ENCODE measurements at places on chromosomes 7 and 10.

DNA sequence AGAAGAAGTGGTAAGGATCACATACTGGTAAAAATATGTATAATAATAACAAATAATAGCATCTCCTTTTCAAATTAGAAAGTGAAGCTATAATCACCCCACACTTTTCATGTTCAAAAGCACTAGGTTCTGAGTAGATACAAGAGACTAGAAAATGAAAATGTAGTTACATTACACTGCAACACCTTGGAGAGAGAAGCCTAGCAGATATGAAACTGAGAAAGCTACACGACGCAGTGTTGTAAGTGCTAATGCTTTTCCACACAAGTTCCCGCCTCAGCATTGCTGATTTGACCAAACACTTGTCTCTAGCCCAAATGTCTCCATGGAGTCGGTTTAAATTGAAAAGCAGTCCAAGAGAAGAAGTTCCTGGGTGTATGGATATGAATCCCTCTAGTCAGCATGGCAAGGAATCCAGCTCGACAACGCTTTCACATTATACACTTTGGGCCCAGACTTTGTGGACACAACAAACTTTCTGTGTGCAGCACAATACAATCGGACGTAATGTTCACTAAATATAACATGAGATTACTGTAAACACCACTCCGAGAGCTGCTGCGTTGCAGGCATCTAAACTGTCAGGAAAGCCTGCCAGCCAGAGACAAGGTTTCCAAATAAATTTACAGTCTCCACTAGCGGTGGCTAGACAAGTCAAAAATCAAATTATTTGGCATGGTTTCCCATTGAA, 1.7 kb downstream of the PDE1C start:
- no peak for DNase-seq

DNA sequence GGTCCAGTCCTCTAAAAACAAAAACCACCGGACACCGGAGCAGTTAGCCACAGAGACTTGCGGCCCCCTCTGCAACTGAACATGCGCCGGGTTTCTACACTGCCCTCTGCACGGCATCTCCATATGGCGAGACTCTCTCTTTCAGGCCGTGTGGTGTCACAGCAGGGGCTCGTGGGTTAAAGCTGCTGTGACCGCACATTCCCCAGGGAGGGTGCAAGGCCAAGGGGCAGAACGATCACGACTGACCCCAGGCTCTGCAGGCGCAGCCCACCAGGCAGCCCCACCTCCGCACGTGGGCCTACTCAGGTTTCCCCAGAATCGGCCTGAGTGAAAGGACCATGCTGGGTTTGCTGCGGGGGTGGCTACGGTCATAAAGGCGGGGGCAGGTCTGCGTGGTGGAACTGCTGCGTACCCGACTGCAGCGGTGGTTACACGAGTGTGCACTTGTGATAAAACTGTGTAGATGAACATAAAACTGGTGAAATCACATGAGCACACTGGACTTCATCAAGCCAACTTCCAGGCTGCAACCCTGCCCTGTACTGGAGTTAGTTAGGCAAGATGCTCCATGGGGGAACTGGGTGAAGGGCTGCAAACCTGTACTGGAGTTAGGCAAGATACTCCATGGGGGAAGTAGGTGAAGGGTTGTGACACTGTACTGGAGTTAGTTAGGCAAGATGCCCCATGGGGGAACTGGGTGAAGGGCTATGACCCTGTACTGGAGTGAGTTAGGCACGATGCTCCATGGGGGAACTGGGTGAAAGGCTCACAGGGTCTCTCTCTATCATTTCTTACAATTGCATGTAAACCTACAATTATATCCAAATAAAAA, 81.4 kb upstream of the PPP2R2D start:
- DNase-seq = no peak

DNA sequence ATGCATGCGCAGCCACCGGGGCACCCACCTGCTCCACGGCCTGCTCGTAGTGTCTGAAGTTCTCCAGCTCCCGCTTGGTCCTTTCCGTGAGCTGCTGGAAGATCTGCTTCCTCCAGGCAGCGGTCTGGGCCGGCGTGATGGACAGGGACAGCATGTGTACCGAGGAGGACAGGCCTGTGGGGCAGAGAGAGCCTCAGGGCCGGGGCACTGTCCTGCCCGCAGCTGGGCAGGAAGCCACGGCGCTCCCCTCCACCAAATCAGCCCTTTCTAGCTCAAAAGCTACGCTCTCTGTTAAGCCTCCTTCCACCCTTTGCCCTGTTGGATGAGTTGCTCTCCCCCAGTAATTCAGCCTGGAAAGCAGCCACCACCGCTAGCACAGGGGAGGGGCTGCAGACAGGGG, 19.2 kb downstream of the TECPR1 start:
- DNase-seq = no peak

DNA sequence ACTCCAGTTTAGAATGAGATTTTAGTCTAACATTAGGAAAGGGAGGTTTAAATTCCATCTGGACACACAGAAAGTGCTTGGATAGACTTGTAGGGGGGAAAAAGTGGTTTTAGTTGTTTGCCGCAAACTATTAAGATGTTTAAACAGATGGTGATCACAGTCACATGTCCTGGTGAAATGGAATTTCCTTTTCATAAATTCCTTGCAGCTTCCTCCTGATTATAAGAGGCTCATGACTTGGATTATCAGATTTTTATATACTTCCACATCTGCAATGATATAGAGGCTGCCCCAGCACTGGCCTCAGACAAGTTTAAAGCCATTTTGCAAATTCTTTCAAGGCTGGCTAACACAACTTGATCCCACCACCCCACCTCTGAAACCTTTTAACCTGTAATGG, 106.4 kb upstream of the ARMC3 start:
- DNase-seq = no peak

DNA sequence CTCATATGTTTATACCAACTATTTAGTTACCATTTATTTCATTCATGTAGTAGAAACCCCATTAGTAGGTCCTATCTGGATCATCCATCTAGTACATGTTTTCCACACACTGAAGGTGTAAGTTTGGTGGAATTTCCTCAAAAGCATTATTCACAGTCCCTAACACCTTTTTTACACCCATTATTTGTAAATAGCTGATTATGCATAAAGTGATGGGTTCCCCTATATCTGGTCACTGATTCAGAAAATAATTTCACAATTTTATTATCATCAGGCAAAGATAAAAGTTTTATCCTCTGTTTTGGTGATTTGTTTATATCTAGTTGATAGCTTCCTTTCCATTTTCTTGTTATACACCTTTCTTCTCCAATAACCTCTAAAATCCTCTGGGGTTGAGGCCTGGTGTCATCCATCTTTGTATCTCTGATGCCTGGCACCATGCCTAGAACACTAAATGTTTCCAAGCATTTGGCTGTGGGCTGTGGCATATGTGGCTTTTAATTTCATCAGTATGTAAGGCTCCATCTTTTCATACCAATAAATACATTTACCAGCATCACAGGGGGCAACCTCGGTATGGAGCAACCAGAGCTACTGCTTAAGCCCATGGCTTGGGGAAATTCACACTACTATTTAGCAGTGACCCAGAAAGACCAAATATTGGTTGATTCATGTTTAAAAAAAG, 1089.5 kb upstream of the LRRN3 start:
- DNase-seq = no peak

GRCh38 chr7:69880840-69881239, 282.6 kb downstream of the AUTS2 start:
- no peak for DNase-seq

GRCh38 chr7:64504581-64505120, 58.2 kb downstream of the ZNF680 start:
- no peak for DNase-seq

DNA sequence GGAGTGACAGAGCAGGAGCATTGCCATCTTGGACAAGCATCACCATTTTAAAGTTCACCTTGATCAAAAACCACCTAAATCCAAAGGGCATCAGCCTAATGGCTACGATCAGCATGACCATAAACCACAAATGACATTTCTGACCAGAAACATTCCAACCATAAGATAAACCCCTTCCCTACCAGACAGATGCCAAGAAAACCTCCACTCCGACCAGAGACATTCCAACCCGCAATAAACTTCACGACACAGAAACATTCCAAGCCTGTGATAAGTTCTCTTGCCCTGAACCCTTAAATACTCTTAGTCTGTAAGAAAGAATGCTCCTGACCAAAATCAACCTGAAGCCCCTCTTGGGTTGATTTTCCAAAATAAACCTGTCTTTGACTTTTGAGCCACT, 606.9 kb downstream of the POM121L12 start:
- no peak for DNase-seq

DNA sequence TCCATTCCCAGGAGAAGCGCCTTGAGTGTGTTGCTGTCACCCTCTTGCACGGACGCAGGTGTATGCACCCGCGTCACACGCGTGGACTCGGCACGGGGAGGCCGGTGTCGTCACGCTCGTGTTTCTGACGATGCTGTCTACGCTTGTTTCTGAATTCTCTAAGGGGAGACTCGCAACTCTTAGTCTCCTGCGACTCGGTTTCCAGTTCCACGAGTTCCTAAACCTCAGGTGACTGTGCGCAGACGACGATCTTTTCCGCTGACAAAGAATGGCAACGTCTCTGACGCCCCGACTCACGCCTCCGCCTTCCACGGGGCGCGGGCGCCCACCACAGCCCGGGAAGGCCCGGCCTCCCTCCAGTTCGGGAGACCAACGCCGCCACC, 579 bp downstream of the IDI1 start:
- DNase-seq = peak; percentile 49

DNA sequence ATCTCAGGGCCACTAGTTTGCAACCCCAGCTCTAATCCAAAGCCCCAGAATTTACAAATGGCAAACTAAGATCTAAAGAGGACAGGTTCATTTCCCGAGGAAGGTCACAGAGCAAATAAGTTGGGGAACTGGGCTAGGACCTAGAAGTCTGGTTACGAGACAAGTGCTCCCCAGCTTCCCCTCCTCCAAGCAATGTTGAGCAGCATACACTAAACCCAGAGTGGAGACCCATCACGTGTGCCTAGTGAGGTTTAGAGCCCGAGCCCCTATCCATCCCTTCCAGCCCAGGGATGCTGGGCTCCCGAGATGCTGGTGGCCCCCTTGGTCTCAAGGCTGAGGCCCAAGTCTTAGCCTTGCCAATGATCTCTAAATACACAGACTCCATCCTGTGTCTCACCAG, 209.5 kb upstream of the ZMIZ1 start:
- DNase-seq = no peak

DNA sequence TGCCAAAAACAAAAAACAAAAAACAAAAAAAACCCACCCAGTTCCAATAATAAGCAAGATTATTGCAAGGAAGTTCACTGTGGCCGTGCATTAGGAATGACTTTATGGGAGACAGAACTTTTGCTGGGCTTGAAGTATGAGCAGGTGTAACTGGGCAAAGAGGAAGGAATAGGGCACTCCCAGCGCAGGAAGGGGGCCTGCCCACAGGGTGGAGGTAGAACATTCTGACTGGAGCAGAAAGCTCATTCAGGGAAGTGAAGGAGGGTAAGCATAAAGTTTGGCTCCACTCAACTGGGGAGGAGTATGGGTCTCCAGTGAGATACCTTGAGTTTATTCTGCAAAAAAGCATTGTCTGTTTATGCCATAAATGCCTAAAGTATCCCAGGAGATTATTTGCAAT, 42.1 kb upstream of the WIPF3 start:
- DNase-seq = no peak

- no peak for DNase-seq
Measured at GRCh38 chr10:128932071-128932820, 534.8 kb upstream of the MGMT start.

GRCh38 chr7:101832205-101832631, 14.8 kb downstream of the CUX1 start:
- no peak for DNase-seq

DNA sequence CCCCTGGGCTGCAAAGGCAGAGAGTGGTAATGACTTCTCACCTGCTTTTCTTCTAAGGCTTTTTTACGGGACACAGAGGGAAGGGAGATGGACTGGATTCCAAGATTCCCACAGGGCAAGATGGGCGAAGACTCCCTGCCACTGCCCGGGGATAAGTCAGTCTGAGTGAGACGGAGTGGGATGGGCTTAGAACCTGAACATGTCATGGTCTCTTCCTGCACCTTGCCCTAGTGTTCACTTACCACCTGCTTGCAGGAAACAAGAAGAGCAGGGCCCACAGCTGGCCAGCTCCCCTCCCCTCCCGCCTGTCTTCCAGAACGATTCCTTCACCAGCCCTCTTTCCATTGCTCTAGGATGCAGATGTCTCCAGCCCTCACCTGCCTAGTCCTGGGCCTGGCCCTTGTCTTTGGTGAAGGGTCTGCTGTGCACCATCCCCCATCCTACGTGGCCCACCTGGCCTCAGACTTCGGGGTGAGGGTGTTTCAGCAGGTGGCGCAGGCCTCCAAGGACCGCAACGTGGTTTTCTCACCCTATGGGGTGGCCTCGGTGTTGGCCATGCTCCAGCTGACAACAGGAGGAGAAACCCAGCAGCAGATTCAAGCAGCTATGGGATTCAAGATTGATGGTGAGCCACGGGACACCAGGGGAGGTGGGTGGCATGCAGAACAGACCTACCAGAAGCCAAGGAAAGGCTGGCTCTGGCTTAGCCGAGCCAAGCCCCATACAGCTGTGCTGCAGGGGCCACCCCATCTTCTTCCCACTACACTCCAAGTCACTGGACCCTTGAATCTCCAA, 1.3 kb downstream of the SERPINE1 start:
- DNase-seq = no peak

DNA sequence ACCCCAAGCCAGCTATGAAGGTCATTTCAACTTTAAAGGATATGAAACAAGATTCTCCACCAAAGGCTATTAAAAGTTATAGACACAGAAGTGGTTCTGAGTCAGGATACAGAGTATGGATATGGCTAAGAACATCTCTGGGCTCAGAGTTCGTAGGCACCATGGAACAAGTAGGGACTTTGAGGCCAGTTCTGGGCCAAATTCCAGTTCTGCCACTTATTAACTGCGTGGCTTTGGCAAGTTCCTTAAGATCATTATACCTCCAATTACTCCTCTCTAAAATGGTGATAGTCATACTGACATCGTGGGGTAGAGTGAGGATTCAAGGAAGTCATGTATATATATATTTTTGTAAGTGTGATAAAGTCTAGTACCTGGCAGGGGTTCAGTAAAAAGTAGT, 105.8 kb upstream of the NFE2L3 start:
- DNase-seq = no peak

- peak; percentile 74 for DNase-seq
Measured at GRCh38 chr10:3961082-3961481, 176.1 kb upstream of the KLF6 start.

DNA sequence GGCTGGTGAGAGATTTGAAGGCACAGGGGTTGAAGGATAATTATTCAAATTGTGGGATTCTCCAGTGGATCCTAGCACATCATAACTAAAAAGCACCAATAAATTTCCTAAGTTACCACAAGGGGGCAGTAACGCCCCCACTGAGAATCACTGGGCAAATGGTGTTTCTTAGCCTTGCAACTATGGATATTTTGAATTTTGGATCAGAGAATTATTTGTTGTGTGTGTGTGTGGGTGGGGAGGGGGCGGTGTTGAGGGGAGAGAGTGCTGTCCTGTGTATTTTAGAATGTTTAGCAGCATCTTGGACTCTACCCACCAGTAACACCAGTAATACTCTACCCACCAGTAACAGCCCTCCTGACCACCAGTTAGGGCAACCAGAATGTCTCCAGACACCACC, 63.3 kb upstream of the PRKG1 start:
- DNase-seq = no peak

- DNase-seq = no peak
Measured at GRCh38 chr10:27607591-27607990, 103.5 kb downstream of the RAB18 start.

- no peak for DNase-seq
Measured at GRCh38 chr10:22712211-22712955, 2.0 kb downstream of the PIP4K2A start.

- no peak for DNase-seq
Measured at GRCh38 chr7:66597461-66597860, 31.2 kb upstream of the KCTD7 start.

All from CD4-positive, alpha-beta T cell treated with Interleukin-6 at 100 ng/mL for 8 hours (primary cell).